ENCODE measurements at places on chromosomes 3 and 15. TPM values are rescaled to one million over a fixed set of nuclear protein-coding genes. Genes with fewer than 3 reads are reported as not detected.

DNA sequence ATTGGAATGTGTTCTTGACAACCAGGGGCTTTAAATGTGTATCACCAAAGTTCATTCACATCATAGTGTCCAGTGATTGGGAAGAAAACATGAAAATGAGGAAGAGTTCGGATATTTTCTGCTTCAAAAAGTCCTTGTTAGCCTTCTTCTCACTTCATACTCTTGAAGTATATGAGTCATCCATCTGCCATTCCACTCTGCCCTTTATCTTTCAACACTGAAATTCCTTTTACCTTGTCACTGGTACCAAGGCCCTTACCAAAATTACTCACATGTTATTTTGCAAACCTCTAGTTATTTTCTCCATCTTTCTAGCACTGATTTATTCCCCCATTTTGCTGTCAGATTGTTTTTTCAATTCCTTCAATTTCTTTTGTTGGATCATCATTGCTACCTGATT, 32.5 kb downstream of the OR5H15 start:
- no peak overlapping the region for H3K4me3 ChIP-seq
- no peak for DNase-seq
- H3K36me3 ChIP-seq = no peaks in the 10 kb centered on the region

DNA sequence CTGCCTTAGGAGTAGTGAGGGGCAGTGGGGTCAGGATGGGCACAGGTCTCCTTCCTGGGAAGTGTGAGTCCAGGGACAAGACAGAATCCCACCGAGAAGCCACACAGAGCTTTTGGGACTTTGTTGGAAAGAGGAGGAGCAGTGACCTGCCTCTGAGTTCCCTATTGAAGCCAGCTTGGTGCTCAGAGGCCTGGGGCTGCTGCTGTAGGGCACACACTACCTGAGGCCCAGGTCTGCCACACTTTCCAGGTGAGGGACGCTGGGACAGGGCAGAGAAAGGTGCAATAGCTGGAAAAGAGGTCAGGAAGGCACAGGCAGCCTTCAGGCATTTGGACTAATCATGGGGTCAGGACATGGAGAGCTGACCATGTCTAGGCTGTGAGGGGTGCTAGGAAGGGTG, 67.7 kb downstream of the SCN5A start:
- no peaks in the 10 kb centered on the region for H3K27me3 ChIP-seq
- H3K4me1 ChIP-seq = no peaks in the 10 kb centered on the region
- no peak for DNase-seq

DNA sequence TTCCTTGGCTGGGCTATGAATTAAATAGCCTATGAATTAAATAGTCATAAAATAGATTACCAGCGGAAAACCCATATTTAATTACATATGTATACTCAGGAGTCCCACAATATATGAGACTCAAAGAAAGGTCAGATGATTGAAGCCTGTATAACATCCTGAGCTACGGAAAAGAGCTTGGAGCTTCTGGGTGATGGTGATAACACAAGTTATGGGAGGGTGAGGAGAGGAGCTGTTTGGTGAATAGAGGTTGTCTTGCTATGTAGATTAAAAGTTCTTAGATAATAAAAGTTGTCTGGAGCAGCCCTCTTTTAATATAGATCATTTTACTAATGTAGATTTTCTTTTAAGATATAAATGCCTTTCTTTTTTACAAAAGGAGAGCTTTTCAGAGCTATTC, 1.8 kb downstream of the PML start:
- no peak overlapping the region for H3K4me3 ChIP-seq
- no peaks in the 10 kb centered on the region for H3K27me3 ChIP-seq
- peaks cover 42% of the 10 kb centered on the region for H3K4me1 ChIP-seq
- DNase-seq = no peak
- no peak overlapping the region for H3K27ac ChIP-seq

GRCh38 chr15:42121682-42122081, 27.3 kb upstream of the PLA2G4D start:
- H3K4me1 ChIP-seq = peaks cover 13% of the 10 kb centered on the region
- H3K4me3 ChIP-seq = no peak overlapping the region
- no peak overlapping the region for H3K27ac ChIP-seq
- no peaks in the 10 kb centered on the region for H3K27me3 ChIP-seq

- H3K36me3 ChIP-seq = no peaks in the 10 kb centered on the region
- H3K27me3 ChIP-seq = no peaks in the 10 kb centered on the region
- no peak for DNase-seq
Measured at GRCh38 chr15:52068004-52068615, 44.5 kb downstream of the BCL2L10 start.

GRCh38 chr3:132829101-132829500, 106.9 kb upstream of the NPHP3 start:
- no peaks in the 10 kb centered on the region for H3K27me3 ChIP-seq
- no peak for DNase-seq
- H3K36me3 ChIP-seq = no peaks in the 10 kb centered on the region

DNA sequence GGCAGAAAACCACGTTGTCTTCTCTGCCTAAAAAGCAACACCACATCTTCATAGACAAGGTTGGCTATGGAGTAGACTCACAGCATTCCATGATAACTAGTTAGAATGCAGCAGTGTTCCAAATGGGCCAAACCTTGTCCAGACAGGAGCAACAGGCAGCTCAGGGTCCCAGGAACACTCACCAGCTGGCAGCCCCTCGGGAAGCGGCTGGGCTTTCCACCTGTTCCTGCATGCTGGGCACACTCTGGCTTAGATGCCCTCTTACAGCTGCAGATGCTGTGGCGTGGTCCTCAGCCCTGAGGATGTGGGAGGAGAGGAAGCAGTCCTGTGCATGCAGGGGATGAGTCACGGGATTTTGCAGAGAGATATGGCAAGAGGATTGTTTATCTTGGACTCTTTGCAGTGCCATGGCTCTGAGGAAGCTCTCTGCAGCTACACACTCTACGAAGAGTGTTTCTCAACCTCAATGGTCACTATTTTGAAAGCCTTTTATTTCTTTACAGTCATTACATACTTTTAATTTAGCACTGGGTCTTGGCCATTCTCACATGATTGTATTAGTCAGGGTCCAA, 11.3 kb downstream of the NRROS start:
- no peaks in the 10 kb centered on the region for H3K27me3 ChIP-seq
- DNase-seq = peak; percentile 25
- H3K27ac ChIP-seq = no peak overlapping the region
- H3K4me1 ChIP-seq = no peaks in the 10 kb centered on the region

GRCh38 chr15:79863886-79864285, 32.9 kb downstream of the MTHFS start:
- no peak overlapping the region for H3K4me3 ChIP-seq
- no peak overlapping the region for H3K27ac ChIP-seq
- no peaks in the 10 kb centered on the region for H3K27me3 ChIP-seq
- no peak for DNase-seq

GMNC gene
- 1.0 TPM for total RNA-seq

LINGO1 gene
- total RNA-seq = 0.99 TPM

IL5RA gene
- total RNA-seq = not detected

Measured in body of pancreas (tissue), 4 donors.